ENCODE measurements at places on chromosomes 7 and 10.

GRCh38 chr10:101529207-101529606 lies 58.9 kb downstream of the POLL start:
- no peak for DNase-seq

GRCh38 chr10:48932831-48933664 lies 6.6 kb downstream of the LRRC18 start:
- no peak for DNase-seq

GRCh38 chr10:88642963-88643362 lies 21.3 kb upstream of the LIPF start:
- DNase-seq = no peak

- DNase-seq = no peak
Measured at GRCh38 chr7:138137423-138138171, 61.3 kb downstream of the AKR1D1 start.

GRCh38 chr7:97480772-97481390 lies 251.0 kb upstream of the TAC1 start:
- DNase-seq = no peak

DNA sequence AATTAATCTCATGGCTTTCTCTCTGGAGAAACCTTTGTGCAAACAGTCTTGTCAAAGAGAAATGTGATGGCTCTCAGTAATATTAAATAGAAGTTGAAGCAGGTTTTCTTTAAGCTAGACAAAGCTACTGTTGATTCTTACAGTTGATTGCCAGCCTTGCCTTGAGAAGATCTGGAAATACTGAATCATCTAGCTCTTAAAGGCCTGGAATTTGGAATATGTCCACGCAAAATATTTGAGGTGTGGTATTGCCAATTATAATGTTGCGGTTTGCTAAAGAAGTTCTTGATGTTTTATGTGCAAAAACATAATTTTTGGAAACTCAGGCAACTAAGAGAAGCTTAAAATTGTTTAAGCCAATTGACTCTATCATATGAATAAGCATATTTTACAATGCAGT lies 371.9 kb downstream of the PHF14 start:
- DNase-seq = no peak

DNA sequence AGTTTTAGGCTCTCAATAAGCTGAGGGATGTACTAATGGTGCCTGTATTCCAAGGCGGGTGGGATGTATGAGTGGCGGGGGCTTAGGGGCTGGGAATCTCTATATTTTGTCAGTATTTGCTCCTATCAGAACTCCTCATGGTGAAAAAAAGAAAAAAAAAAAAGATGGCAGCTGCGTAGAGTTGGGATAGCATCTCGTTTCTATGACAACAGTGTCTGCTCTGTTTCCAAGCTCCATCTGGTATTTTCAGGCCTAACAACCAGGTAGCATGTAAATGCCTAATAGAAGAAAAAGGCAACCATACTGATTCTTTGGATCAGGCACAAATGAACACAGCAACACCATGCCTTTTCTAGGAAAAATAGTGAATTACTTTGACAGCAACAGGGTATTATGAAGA lies 11.7 kb upstream of the CCDC172 start:
- no peak for DNase-seq

GRCh38 chr7:122588621-122589020 lies 110.3 kb downstream of the RNF133 start:
- no peak for DNase-seq

DNA sequence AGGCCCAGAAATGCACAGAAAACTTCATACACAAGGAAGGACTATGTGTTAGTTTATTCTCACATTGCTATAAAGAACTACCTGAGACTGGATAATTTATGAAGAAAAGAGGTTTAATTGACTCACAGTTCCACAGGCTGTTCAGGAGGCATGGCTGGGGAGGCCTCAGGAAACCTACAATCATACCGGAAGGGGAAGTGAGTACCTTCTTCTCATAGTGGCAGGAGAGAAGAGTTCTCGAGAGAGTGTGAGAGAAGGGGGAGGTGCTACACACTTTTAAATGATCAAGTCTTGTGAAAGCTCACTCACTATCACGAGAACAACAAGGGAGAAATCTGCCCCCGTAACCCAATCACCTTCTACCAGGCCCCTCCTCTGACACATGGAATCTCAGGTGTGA lies 16.8 kb upstream of the RAMP3 start:
- DNase-seq = no peak

GRCh38 chr10:92119340-92119739 lies 171.5 kb downstream of the CPEB3 start:
- no peak for DNase-seq

- no peak for DNase-seq
Measured at GRCh38 chr7:131689662-131690234, 133.3 kb upstream of the PODXL start.

- no peak for DNase-seq
Measured at GRCh38 chr7:72265071-72265904, 146.8 kb downstream of the CALN1 start.

- DNase-seq = no peak
Measured at GRCh38 chr10:89279421-89279869, 22.4 kb upstream of the IFIT2 start.

DNA sequence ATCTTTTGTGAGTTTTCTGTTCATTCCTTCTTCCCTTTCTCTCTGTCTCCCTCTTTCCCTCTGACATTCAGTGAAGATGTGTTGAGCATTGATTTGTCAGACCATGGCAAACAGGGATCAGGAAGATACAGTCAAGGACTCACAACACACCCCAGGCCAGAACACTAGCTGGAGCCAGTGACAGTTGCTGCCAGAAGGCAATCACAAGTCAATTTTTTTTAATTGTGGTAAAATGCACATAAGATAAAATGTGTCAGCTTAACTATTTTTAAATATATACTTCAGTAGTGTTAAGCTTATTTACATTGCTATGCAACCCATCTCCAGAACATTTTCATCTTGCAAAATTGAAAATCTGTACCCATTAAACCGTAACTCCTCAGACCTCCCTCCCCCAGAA lies 62.6 kb downstream of the TEX36 start:
- DNase-seq = no peak

DNA sequence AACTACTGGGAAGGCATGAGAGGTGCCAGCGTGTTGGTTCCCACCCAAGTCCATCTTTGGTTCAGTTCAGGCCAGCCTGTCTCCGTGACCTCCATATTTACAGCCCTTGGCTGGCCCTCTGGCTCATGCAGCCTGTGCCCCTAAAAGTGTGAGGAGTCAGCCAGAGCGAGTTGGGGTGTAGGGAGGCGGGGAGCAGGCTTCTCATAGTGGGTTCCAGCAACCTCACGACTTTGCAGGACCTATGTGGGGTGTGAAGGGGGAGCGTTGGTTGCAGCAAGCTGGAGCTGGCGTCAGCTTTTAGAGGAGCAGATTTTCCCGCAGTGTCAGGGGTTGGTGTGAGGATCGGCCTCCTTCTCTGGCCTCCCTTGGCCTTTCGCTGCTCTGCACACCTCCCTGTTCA lies 9.8 kb downstream of the TSPAN14 start:
- no peak for DNase-seq

DNA sequence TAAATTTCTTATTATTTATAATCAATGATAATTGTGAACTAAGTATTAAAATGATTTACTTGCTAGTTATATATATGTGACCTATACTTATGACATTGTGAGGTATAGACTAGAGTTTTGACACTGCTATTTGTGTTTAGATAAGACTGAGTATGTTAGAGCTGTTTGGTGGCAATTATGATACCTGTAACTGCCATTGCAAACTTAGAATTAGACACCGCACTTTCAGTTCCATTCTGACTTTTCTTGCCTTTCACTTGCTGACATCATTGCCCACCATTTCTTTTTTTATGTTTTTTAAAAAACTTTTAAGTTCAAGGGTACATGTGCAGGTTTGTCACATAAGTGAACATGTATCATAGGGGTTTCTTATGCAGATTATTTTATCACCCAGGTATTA lies 214.5 kb downstream of the MBL2 start:
- DNase-seq = no peak

DNA sequence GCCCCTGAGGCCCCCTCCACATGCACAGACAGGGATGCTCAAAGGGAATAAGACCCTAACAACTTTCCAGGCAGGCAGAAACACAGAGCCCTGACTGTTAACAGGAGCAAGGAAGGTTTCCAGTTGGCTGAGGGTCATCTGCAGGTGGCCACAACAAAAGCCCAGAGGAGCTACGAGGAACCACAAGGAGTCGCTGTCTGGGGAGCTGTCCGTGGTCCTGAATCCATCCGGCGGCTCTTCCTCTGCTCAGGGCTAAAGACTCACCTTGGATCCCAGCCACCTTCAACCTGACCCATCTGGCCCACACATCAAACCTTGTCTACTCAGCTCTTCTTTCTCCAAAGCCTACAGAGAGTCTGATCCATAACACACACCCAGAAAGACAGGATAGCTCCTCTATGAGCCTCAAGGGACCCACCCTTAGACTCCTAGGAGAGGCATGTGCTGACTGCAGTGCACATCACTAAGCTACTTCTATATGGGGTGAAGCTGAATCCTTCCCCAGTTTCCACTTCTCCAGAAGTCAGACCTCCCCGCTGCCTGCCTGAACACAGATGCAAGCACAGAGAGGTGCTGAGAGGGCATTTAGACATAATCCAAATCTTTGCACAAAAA lies 104.0 kb downstream of the SLIT1 start:
- DNase-seq = peak; percentile 24

DNA sequence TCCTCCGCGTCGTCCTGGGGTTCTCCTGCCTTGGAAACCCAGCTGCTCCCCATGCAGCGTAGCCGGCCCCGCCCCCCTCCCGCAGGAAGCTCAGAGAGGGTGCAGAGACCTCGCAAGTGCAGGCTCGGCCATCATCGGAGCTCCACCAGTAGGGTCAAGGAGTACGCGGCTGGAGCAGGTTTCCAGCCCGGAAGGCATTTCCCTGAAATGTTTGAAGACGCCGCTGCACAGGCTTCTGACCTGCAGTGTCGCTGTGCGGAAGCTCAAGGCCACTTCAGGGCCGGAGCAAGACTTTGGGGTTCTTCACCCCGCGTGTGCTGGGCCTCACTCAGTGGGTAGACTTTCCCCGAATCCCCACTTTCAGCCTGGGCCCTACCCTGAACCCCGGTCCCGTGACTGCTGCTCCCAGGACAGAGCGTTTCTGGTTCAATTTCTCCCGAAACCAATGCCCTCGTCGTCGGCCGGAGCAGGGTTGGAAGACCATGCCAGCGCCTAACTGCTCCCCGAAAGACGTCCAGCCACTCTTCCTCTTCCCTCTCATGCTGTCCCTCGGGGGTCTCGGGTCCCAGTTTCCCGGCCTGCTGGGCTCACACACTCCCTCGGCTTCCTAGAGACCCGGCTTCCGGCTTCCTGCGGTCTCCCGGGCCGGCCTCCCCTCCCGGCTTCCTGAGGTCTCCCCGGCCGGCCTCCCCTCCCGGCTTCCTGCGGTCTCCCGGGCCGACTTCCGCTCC lies 52.1 kb downstream of the INSIG1 start:
- no peak for DNase-seq

- no peak for DNase-seq
Measured at GRCh38 chr10:81215498-81215897, 659.5 kb upstream of the NRG3 start.

- DNase-seq = no peak
Measured at GRCh38 chr10:59088912-59089573, 87.4 kb upstream of the PHYHIPL start.

DNA sequence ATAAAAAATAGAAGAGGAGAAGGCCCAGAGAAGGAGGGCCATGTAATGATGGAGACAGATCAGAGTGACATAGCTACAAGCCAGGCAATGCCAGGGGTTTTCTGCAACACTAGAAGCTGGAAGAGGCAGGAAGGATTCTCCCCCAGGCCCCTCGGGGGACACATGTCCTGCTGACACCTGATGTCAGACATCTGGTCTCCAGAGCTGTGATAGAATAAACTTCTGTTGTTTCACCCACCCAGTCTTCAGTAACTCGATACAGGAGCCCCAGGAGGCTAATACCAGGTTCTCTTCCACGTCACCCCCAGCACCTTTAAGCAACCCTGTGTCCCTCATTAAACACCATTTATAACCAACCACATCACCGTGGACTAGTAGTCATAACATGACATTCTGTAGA lies 94.9 kb downstream of the TMEM130 start:
- no peak for DNase-seq

GRCh38 chr10:69642747-69643146 lies 12.7 kb downstream of the FAM241B start:
- DNase-seq = no peak

DNA sequence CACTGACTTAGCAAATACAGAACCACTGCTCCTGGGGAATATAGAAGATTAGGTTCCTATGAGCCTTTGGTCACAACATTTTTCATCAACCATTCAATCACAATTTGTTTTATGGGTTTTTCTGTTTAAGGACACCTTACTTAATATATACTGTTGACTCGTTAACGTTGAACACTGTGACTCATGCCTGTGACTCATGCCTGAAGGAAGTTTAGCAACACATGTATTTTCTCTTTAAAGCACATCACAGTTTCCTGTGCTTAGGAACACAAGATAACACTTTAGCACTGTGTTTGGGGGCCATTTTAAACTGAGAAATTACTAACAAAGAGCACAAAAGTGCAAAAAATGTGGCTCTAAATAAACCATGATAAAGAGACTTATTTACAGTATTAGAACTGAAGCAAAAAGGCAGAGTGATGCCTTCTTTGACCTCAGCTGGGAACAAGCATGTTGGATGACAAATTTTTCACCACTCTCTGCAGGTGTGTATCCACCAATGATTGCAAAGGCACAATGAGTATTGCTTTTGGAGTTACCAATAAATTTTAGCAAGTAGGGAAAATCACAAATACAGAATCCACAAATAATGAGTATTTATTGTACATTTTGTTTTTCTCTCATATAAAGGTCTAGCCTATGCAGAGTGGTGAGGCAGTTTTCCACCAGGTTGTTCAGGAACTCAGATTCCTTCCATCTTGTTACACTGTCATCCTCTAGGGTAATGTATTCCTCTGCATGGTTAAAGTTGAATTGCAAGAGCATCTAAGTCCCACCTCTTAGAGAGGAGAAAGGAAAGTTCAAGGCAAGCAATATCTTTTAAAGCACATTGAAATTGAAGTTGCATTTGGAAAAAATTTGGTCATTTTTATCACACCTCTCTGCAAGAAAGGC lies 7.3 kb downstream of the FGFBP3 start:
- peak; percentile 27 for DNase-seq

DNA sequence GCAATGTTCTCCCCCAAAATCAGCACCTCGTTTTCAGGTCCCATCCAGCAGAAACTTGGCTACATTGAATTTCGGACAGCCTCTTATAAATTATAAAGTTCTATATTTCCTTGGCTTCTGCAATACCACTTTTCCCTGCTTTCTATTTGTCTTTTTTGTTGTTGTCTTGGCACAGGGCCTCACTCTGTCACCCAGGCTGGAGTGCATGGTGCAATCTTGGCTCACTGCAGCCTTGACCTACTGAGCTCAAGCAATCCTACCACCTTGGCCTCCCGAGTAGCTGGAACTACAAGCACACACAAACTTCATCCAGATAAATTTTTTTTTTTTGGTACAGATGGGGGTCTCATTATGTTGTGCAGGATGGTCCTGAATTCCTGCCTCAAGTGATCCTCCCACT lies 55.3 kb upstream of the HECW1 start:
- no peak for DNase-seq

DNA sequence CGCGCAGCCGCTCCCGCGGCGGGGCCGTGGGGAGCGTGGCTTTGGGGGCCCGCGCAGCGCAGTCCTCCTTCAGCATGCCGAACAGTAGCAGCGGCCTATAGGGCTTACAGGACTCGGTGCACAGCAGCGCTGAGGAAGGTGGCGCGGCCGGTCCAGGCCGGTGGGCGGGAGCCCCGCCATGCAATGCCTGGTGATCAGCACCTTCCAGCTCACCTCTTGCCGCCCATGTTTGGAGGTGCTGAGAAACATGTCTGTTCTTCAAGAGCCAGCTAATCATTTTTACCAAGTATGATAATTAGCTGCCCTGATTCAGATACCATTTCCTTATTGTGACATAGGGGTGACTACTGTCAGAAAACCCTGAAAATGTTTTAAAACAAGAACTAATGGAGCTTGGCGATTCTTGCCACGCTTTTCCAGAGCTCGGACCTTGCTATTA lies 33.5 kb upstream of the SFTPD start:
- no peak for DNase-seq

All from activated T-helper 9 cell treated with anti-CD3 and anti-CD28 coated beads, Interleukin-2, amount 50 U/mL, for 16 hours (primary cell).